CD4-positive, alpha-beta T cell treated with Interleukin-12 subunit alpha and Interleukin-12 subunit beta, for 1 hour (primary cell): ENCODE measurements at places on chromosomes 2 and 18.

DNA sequence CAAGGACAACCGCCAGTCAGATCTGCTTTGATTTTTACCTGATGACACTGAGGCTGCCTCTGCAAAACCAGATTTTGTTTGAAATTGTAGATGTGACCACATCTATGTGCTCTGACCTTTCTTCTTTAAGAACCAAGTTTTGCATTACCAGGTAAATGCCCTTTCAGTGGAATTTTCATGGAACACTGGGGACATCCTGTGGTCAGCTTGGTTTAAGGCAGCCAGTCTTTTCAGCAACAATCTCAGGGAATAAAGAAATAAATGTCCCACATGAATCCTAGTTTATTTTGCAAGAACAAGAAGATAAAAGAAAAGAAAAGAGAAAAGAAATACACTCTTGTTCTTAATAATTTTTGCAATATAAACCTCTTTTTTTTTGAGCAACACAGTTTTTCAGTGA is 90.6 kb downstream of the POU3F3 start:
- no peak for DNase-seq

- no peak for DNase-seq
Observed at GRCh38 chr2:133484106-133484505, 84.2 kb downstream of the NCKAP5 start.

DNA sequence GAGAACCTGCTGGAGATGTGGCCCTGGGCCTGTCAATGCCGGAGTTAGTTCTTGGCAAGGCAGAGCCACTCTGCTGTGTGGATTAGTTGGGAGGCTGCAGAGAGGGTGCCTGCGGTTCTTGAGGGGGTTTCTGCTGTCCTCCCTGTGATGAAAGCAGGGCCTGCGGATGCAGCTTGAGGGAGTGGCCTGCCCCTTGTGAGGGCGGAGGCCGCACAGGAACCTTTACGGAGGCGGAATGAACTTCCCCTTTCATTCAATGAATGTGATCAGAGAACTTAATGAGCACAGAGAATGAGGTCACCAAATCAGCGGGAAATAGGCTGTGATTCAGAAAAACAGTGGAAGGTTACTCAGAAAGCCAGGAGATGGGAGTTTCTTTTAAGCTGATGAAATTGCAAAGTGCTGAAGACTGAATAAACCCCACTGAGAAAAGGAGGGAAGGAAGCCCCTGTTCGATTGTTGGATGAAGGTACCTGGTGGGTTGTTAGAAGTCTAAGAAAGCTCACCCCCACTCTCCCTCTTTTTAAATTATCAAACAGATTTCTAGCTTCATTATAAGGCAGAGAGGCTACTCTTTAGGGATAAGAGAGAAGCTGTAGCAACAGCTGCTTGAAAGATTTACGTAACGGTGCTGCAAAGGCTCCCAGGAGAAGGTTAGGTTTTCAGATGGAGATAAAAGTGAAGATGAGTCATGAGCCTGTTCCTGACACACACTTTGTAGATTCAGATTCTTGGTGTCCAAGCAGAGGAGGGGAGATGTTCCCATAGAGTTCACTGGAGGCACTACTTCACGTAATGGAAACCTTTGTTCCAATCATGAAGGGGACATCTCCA is 47.4 kb downstream of the VWA3B start:
- peak; percentile 26 for DNase-seq

GRCh38 chr2:65035351-65035943 is 20.8 kb upstream of the CEP68 start:
- no peak for DNase-seq

DNA sequence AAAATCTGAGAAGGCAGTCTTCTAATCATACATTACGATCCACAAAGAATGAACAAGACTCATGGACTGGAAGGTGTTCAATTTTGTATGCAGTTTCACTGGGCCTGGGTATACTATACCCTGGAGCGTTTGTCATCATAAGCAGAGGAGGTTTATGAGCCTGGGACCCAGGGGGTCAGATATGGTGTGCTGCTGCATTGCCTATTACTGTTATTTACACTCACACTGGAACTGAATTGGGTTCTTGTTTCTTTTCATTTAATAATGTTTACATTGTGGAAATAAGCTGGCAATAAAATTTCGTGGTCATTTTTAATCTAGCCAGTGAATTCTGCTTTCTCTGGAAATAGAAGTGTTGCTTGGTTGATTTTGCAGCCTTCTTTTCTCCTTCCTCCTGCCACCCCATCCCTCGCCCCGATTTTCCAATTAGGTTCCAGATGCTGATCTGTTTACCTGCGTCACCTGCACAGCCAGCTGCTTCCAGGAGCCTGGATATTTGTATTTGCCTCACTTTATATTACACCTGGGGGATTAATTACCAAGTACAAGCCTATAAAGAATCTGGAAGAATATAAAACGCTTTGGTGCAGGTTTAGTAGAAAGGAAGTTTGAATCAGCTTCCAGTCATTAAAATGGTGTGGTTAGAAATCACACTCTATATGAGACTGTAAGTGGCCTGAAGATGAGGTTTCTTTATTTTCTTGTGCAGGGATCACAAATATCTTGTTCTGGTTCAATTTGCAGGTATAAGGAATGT is 234.4 kb downstream of the SOCS6 start:
- DNase-seq: no peak

- DNase-seq: no peak
Observed at GRCh38 chr18:36314098-36314497, 16.6 kb downstream of the FHOD3 start.

DNA sequence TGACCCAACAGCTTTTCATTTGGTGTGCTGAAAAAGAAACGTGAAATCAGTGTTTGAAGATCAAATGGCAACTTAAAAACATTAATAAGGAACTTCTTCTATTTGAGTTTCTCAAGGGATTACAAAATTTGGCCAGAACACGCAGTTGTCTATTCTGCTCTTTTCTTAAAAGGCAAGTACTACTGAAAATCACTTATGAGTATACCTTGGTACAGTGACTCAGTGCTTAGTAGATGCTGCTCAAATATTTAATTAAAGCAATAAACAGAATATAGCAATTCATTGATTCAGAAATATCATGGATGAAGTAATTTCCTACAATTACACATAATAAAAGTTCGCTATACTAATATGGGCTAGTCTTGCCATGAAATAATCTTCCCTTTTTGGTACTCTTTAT is 38.2 kb upstream of the MCM6 start:
- no peak for DNase-seq

GRCh38 chr2:20229322-20230113 is 4.6 kb upstream of the SDC1 start:
- no peak for DNase-seq

GRCh38 chr2:74250189-74250631 is 51.8 kb downstream of the MTHFD2 start:
- DNase-seq: peak; percentile 67

DNA sequence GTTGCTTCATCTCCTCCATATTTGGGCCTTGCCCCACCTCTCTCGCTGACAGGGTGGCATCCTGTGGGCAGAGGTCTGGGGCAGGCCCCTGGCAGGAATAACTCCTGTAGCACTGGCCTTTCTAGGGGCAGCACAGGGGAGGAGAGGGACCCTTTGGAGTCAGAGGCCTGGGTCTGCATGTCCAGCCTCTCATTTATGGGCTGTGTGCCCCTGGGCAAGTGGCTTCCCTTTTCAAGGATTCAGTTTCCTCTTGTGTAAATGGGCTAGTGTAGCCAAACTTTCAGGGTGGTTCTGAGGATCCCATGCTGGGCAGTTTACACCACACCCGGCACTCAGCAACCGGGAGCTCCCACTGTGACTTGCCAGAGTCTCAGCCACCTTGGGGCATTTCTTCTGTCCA is 23.4 kb downstream of the ADRA2B start:
- DNase-seq: no peak

DNA sequence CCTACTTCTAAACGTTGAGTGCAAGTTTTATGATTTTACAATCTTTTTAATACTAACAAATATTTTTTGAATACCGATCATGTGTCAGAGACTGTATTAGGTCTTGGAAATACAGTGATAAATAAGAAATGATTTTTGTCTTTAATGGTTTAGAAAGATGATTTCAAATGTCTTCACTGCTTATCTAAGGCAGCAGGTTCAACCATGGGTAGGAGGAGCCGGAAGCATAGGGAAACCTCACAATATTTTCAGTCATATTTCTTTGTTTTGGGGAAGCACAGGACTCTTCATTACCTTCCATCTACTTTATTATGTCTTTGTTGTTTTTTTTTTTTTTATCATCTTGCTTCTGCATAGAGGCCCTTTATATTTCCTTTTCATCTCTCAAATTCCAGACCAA is 165.2 kb upstream of the EPC2 start:
- no peak for DNase-seq

DNA sequence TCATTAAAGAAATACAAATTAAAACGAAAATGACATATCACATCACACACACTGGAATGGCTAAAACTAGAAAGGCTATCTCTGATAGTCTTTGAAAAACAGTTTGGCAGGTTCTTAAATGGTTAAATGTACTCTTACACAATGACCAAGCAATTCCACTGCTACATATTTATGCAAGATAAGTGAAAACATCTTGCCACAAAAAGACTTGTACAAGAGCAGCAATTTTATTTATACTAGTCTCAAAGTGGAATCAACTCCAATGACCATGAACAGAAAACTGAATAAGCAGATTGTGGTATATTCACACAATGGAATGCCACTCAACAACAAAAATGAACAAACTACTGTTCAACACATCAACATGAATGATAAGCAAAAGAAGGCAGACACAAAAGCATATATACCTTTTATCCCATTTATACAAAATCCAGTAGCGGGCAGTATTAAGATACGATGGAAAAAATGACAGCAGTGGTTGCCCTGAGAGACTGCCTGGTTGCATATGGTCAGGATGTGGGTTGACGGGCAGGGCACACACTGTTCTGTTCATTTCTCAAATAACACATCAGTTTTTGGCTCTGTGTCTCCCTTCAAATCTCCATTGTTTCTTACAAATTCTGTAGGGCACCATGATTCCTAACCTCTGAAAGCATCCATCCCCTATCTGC is 25.4 kb downstream of the SP100 start:
- peak; percentile 67 for DNase-seq

DNA sequence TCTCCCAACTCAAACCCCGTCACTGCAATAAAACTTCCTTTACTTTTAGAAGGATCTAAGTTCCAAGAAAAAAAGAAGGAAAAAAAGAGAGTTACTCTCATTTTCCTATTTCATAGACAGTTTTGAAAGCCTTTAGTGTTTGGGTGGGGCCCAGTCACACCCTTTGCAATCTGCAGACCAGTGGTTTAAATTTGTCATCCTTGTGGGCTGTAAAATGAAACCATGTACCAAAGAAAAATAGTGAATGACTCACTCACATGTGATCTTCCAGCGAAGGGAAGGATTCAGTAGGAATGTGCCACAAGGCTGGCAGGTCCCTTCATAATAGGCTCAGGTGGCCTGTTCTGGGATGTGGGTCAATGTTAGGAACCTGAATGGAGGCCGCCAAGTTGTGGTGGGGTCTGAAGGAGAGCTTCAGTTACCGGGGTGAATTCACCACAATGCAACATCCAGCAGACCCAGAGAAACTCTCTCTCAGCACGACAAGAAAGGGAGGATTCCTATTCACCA is 28.3 kb downstream of the ANXA4 start:
- peak; percentile 22 for DNase-seq

DNA sequence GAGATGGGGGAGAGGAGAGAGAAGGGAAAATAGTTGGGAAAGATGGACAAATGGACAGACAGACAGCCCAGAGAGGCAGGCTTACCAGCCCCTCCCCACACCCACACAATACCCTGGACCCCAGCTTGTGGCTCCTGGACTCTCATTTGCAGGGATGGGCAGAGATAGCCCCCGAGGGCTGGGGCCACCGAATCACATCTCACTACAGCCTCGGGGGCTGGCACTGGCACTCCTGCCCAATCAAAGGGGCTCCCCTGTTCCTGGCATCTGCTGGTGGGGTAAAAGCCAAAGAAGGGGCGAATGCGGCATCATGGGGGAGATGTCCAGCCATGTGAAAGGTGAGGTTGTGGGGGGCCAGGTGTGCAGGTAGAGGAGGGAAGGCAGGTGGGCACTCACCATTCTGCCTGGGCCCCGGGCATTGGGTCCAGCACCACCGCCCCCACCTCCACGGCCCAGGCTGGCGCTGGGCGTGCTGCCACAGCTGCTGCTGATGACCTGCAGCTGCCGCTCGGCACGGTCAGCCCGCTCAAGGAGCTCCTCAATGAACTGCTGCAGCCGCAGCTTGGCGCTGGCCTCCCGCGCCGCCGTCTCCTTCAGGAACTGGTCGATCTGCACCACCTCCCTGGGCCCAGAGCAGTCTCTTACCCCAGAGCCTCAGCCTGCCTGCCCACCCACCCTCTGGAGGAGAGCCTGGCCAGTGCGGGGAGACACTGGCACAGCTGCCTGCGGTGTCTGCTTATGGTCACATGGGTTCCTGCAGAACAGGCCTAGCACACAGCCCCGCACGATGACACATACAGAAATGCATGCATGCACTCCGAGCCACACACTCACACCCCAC is 18.0 kb downstream of the FBXO41 start:
- DNase-seq: no peak

DNA sequence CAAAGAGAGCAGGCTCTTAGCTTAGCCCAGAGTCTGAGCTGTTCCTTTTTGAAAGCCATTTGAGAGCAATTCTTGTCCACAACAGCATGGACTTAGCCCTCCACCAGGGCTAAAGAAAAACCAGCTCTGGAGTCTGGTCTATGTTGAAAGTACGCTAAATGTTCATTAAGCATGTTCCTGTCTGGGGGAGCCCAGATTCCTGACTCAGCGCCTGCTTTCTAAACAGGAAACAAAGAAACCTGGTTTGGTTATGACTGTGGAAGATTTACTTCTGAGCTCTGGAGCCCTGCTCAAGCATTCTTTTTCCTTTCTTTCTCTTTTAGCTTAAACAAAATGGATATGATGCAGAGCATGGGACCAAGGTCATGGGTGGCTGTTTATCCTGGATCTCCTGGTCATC is 279.8 kb downstream of the RBM43 start:
- no peak for DNase-seq

DNA sequence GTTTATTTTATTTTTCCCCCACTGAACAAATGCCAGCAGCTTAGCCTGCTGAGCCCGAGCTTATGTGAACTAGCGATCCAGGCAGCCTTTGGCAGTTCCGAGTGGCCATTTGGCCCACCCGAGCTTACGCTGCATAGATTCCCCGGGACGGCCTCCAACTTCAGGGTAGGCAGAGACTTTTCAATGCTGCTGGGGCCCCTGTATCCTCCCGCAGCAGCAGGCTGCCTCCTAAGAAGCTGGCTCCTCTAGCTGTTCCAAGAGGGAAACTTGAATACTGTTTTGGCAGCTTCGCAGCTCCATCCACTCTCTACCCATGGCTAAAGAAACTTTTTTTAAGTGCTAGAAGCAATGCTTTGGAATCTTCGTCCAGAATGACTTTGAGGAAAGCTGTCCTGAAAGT is 295.2 kb downstream of the SS18 start:
- DNase-seq: no peak

DNA sequence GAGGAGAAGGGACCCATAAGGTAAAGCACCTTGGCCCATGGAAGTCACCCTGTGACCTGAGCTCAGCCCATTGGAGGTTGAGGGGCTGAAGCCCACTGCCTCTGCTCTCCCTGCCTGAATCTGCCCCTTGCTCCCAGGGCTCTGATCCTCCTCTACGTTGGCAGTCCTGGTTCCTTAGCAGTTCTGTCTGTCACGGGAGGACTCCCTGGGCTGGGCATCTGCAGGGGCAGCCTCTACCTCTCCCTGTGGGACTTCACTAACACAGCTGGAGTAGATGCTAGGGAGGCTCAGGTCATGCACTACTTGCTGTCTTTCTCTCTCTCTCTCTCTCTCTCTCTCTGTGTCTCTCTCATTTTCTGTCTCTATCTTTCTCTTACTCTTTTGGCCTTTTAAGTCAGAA is 8.7 kb downstream of the GYPC start:
- DNase-seq: no peak
